ENCODE measurements at places on chromosomes 13 and 19.

DNA sequence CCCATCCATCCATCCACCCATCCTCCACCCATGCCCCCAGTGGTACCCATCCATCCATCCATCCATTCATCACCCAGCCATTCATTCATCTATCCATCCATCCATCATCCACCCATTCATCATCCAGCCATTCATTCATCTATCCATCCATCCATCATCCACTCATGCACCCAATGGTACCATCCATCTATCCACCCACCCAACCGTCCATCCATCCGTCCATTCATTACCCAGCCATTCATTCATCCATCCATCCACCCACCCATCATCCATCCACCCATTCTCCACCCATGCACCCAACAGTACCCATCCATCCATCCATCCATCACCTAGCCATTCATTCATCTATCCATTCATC lies 5.3 kb downstream of the PLPPR3 start:
- no peak for DNase-seq

- no peak for DNase-seq
Measured at GRCh38 chr19:29170554-29170953, 42.4 kb downstream of the UQCRFS1 start.

GRCh38 chr19:610801-611480 lies 21.3 kb downstream of the HCN2 start:
- peak; percentile 74 for DNase-seq

- DNase-seq = no peak
Measured at GRCh38 chr19:42292042-42292960, 9.6 kb upstream of the PRR19 start.

DNA sequence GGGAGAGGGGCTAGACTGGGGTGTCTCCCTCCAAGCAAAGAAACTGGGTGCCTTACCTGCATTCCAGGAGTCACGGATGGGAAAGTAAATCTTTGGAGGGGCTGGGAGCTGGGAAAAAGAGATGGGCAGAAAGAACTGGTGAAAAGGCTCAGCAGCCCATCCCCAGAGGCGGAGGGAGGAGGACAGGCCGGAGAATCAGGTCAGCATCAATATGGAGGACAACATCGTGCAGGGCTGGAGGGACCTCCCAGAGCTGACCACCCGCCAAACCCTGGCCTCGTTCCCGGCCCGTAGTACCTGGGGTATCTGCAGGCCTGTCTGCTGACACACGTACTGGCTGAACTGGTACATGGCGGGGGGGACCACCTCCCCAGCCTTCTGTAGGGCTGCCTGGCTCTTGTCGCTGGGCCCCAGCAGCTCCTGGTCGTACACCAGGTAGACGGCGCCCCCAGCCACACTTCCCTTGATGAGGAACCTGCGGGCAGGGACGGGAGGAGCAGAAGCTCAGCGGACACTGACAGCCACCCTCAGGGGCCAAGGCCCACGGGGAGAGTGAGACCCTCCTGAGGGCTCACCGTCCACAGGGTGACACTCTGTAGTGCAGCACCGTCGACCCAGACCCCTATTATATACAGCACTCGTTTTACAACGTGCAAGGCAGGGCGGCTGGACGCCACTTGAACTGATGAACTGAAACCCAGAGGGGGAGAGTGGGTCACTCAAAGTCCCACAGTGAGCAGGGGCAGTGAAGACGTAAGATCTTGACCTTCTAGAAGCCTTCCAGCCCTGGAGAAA lies 830 bp downstream of the MICOS13 start:
- DNase-seq = no peak

- DNase-seq = no peak
Measured at GRCh38 chr13:46158222-46158621, 23.8 kb downstream of the LCP1 start.

GRCh38 chr19:30155381-30156200 lies 213.6 kb downstream of the URI1 start:
- no peak for DNase-seq

DNA sequence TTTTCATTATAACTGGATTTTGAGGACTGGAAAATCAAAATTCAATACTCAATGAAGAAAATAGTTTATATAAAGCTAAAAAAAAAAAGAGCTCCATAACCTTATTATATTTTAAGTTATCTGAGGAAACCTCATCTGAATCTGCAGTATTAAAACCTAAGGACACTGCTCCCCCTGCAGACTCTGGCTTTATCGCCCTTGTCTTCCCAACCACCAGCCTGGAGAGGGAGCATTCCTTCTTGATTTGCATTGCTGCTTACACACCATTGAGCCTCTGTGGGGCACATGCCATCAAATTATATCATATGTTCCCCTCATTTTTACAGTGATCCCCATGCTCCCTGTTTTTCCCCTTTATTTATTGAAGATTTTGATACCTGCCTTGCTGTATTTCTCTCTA lies 871.4 kb upstream of the GPC6 start:
- no peak for DNase-seq

DNA sequence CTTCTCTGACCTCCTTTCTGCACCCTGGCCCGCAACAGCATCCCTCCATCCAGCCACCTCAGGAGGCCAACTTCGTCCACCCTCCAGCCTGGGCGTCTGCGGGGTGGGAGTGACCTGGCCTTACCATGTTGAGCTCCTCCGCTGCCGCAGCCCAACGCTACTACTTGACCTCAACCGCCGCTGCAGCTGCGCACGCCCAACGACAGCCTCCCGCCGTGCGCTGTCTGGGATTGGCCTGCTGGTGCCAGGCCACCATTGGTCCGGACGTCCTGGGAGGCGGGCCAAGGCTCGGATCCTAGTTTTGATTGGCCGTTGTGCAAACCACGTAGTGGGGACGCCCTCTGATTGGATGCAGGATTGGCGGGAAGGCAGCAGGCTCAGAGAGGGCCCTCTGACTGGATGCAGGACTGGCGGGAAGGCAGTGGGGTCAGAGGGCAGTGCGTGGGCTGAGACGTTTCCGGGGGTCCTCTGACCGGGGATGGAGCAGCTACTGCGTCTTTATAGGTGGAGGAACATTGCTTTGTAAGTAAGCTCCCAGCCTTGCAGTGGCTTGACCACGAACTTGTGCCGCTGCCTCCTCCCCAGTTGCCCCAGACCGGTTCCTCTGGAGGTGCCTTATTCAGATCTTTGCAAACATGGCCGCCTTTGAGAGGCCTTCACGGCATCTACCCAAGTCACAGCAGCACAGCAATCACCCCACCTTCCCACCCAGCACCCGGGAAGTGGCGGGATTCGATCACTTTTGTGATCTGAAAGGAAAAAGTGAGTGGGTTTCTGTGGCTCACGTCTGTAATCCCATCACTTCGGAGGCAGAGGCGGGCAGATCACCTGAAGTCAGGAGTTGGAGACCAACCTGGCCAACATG lies at the start of gene TUBA3C:
TSS of gene TUBA3C (minus strand) at position 204 of the 865 bp plus-strand sequence. CDS start at position 127, 77 bp downstream.
- no peak for DNase-seq

DNA sequence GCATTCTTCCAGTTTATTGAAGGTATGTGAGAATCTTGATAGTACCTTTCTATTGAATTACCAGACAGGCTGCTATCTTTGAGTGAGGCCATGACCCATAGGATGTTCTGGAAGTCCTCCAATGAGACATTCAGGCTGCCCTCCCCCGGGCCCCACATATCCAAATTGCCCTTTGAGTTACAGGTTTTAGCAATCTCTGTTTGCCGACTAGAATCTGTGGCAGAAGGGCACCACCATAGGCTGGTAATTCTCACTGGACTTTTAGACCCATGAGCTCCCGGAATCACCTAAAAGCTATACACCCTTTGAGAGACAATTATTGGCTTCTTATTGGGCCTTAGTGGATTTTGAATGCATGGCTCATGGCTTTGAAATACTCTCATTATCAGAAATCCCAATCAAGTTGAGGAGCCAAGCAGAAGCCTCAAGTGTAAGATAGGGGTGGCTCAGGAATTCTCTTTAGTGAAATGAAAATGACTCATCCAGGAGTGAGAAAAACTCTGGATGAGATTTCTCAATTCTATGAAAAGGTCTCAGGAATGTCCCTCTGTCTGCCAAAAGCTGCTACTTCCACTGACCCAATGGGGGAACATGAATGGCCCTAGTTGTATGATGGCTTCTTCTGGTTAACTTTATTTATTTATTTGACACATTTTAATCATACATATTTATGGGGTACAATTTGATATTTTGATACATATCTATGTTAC lies 172.1 kb upstream of the CSNK1A1L start:
- DNase-seq = peak; percentile 33

GRCh38 chr19:54851353-54851752 lies 1.1 kb downstream of the KIR3DL2 start:
- no peak for DNase-seq

DNA sequence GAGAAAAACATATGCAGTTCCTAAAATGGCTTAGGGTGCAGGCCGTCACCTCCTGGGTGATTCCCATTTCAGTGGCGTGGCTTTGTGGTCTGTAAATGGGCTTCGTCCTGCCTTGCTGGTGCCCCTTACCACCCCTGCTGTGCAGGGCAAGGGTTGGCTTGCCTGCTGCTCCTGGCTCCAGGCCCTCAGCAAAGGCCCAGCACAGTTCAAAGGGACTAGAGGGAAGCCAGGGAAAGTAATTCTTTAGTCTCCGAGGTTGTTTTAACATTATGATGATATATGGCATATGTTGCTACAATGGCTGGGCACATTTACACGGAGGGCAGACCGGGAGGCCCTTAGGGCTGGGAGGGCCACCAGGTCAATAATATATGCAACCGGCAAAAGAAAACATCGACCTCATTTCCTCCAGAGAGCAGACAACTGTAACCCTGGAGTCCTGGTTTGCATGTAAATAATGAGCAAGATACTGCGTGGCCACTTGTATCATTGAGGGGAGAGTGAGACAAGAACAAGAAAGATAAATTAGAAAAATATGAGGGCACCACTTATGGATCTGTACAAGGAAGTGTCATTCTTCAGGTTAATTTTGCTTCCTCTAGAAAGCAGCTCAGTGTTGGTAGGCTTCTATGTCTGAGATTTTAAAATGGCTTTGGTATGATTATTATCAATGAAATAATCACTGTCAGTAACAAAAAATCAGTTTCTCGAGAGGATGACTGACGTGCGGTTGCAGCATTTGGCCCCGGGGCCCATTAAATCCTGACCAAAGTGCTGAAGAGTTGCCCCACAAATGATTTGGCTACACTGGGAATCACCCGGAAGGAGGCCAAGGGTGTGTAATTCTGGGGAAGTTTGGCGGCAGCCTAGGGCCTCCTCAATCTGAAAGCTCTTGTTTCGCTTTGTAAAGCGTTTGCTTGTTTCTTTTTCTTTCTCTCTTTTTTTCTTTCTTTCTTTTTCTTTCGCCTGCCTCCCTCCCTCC lies 32.8 kb upstream of the URI1 start:
- no peak for DNase-seq

DNA sequence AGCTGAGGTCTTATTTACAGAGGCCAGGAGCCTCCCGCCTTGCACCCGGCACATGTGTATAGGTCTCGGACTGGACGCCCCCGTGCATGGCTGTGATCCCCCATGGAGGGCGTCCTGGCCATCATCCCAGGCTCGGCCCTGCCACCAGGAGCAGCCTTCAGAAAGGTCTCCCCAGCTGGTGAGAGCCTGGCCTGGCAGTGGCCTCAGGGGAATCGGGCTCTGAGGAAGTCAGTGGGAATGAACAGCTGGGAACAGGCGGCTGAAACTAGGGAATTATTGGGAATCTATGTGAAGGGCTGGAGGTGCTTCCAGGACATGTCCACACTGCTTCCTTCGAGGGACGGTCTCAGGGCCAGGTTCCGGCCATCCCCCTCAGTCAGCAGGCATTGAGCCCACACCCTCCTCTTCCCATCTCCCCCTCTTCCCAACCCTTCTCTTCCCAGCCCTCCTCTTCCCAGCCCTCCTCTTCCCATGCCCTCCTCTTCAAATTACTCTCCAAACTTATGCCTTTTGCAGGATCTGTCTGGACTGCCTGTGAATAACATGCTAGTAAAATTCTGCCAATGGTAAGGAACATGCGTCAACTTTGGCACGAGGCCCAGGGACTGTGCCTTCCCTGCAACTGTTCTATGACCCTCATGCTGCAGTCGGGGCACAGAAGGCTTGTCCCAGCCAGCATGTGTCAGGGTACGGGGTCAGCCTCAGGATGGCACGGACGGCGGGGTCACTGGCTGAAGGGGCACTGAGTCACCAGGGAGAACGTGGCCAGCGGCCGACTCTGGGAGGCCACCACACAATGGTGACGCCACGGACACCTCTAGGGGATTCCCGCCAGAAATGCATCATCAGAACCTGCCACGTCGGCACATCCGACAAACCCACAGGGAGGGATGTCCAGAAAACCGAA lies 24.2 kb upstream of the C13orf46 start:
- DNase-seq = peak; percentile 85

DNA sequence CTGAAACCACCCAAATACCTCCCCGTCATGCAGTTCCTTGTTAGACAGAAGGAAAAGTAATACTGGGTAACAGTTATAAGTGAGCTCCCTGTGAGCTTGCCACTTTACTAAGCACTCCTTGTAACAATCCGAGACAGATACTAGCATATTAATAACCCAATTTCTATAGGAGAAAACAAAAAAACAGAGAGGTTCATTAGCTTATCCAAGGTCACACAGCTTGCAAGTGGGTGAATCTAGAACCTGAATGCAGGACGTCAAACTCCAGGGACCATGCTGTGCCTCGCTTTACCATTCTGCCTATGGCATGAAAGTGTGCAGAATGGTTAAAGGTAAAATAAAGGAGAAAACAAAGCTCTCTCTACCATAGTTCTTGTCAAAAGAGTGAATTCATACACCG lies 15.4 kb downstream of the SIGLEC5 start:
- no peak for DNase-seq

DNA sequence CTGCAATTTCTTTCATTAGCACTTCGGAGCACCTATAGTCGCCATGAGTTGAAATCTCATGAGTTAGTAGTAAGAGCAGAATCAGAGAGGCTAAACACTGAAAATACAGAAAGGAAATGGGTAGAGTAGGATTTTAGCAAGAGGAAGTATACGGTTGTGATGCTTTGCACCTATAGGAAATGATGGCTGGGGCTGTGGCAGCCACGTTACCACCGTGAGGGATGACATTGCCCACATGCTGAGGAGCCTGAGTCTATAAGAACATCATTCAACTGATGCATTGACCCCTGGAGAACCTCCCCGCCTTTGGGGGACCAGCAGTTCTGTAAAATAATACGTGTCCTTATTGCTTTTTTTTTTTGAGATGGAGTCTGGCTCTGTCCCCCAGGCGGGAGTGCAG lies 20.4 kb downstream of the FAM187B start:
- no peak for DNase-seq

GRCh38 chr19:3459089-3459881 lies 21.0 kb downstream of the SMIM24 start:
- DNase-seq = peak; percentile 96

GRCh38 chr19:608155-609003 lies 18.7 kb downstream of the HCN2 start:
- no peak for DNase-seq

DNA sequence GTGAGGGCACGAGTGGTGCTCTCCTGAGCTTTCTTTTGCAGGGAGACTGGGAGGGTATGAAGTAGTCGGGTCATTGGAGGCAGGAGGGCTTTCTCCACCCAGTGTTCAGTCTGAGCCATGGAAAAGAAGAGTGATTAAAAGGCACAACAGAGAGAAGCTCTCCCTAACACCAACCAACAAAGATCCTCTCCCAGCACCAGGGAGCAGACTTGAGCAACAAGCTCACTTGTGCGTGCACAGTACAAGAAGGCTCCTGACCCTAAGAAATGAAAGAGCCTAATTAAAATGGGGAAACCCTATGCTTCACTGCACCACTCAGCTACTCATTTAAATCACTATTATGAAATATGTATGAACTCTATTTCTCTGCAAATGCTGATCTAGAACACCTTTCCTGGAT lies 276.3 kb upstream of the SOX21 start:
- DNase-seq = no peak
